ENCODE measurements at places on chromosomes 2 and 18.

- no peak for DNase-seq
Measured at GRCh38 chr18:6649421-6650126, 79.9 kb upstream of the ARHGAP28 start.

- no peak for DNase-seq
Measured at GRCh38 chr2:234587341-234588053, 90.6 kb upstream of the ARL4C start.

DNA sequence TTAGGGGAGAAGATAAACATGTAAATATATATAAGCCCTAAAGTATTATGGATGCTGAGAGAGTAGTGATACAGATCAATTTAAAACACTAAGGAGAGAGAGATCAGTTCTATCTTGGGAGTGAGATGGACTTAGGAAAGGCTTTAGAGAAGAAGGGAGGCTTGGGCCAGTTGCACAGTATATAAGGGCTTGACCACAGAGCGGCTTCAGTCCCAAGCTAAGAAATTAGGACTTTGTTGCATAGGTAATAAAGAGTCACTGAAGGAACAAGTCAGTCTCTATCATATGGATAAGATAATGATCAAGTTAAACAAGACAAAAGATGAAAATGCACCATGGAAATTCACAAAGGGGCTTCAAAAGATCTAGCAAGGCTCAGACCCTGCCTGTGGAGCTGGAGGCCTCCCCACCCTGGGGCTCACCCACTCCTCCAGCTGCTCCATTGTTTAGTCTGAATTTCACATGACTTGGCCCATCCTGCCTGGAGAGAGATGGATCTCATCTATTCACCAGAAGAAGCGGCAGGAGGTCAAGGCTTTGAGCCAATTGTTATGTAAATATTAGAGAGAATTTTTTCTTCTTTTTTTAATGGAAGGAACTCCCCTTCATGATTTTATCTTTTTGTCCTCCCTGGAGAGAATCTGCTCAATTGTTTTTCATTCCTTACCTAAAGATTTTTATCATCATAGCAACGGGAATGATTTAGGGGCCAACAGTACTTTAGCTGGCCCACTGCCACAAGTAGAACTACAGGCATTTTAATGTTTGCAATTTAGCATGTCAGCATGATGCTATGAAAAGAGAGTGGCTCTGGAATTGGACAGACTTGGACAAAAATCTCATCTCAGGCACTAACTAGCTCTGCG, 44.0 kb downstream of the GYPC start:
- DNase-seq: no peak

DNA sequence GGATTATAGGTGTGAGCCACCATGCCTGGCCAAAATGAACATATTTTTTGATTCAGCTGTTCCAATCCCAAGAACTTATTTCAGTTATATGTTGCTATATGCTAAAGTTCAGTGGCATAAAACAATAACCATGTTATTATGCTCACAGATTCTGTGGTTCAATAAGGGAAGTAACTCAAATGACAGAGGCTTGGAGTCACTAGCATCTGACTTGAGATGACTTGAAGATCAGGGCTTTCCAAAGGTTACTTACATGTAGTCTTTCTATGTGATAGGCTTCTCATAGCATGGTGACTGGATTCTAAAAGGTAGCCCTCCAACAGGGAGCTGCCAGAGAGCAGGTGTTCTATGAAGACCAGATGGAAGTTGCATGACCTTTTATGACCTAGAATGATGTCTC, 17.2 kb downstream of the CLK1 start:
- DNase-seq: no peak

DNA sequence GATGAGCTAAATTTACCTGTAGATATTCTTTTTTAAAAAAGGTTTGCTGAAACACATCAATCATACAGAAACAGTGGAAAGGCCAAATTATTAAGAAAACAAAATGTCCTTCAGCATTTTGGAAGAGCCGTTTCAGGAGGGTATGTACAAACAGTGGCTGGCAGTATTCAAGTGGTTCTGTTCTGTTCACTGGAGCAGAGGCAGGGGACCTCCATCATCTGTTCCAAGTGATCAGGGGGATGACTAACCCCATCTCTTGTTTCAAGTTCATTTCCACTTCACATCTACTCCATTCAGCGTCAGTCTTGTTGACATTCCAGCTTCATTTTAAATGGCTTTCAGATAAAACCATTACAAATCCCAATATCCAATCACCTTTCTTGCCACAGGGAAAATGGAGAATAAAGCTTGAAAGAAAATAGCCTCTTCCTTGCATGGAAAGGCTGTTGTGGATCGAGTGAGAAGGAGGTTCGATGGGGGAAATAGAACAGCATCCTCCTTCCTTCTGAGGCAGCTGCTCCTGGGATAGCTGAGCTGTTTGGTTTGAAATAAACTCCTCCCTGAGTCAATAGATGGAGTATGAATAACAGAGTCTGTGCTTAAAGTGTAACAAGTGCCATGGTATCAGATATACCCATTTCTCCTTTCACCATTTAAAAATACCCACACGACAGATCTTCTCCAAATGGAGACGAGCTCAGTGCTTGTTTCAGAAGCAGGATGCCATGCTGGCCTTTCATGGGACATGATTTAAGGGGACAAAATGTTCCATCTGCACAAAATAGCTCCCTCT, 63.7 kb upstream of the OTOF start:
- DNase-seq: no peak

DNA sequence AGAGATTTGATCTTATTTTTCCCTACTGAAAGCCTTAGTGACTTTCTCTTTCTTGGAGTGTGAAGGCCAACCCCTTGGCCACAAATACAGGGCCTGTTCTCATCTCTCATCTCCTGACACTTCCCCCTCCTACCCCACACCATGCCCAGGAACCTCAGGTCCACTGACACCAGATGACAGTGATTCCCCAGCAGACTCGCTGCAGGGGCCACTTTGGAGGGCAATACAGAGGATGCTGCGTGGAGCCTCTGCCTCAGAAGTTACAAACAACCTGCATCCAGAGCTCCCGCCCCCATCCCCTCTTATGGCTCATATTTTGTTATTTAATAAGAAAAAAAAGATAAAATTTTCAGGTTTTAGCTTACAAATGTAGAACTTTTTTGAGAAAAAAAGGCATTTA, 70.1 kb upstream of the LGALSL start:
- DNase-seq: no peak

DNA sequence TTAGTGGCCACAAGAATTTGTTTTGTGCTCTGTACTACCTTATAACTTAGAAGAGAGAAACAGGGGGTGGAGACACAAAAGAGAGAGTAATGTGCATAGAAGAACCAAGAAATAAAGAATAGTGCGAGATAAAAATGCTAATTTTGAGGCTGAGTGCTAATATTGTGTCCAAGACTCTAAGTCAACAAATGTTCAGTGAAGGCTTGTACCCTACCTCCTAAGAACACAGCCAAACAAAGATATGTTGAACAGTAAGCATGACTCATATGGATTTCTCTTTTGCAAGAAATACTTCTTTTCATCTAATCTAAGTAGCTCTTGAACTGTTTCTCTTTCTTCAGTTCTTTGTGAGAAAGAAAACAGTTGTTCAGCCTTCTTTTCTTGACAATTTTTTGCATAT, 45.2 kb downstream of the GAREM1 start:
- DNase-seq: peak; percentile 23

DNA sequence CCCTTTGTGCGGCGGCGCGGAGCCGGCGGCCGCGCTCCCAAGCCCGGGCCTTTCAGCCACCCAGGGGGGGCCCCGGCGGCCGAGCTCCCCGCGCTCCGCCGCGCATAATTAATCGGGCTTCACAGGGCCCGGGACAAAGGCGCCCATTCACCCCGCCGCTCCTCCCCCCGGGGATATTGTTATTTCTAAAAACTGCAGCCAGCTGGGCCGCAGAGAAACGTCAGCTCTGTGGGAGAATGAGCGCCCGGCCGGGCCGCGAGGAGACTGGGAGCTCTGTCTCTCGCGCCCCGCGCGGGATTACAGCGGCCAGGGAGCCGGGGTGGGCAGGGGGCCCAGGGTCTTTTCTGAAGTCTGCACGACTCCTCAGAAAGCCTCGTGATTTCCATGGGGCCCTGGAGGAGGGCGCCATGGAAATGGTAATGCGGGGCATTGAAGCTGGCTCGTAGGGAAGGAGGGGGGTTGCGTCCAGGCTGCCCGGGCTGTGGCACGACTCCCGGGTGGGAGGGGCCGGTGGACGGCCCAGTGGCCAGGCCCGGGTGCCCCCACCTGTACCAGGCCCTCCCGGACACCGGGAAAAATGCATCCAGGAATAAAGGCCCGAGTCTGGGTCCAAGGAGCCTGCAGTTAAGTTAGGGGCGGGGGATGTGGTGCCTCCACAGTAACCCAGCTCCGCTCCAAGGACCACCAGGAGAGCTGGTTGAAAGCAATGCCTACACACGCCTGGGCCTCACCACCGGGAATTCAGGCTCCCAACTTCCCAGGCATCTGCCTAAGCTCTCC, 125.3 kb downstream of the ZFP36L2 start:
- DNase-seq: no peak

DNA sequence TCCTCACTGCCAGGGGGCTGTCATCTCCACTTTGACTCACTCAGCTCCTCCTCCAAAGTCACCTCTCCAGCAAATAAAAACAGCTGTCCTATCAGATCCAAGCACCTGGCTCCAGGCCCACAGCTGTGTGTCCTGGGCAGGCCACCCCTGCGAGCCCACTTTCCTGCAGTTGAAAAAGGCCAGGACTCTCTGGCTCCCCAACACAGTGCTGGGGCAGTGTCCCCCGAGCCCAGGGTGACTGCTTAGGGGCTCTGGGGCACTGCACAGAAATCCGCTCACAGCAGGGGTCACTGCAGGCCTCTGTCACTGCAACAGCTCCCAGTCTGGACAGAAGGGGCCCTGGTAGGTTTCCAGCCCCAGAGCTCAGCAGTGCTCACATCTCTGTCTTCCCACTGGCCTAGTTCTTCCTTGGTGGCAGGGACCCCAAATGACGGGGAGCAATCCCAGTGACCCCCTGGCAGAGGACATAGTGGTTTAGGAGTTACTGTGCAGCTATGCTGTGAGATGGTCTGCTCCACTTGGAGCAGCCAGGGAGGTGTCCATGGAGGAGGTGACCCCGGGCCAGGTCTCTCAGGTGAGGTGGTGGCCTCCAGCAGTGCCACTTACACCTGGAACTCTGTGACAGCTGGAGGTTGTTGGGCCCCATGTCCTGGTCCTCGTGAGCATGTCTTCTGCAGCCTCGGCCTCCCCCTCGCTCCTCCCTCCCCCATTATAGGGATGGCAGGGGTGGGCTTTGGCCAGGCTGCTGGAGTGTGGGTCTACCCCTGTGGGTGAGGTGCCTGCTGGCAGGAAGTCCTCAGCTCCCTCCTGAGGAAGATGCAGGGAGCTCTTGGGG, 35.5 kb downstream of the HS6ST1 start:
- DNase-seq: no peak

DNA sequence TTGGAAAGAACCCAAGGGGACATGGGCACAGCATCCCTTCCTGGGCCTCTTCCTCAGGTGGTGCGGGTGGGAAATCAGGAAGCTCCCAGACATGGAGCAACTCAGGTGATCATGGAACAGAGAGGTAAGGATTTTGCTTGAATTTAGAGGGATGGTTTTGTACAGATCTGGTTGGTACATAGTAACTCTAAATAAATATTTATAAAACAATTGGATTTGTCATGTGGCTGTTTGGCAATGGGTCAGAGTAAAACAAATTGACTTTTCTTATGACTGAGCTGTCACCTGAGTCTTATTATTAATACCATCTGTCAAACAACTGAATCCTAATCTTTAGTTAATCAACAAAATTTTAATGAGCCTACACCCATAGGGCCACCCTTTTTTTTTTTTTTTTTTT, 19.4 kb upstream of the TMEM178A start:
- DNase-seq: no peak

DNA sequence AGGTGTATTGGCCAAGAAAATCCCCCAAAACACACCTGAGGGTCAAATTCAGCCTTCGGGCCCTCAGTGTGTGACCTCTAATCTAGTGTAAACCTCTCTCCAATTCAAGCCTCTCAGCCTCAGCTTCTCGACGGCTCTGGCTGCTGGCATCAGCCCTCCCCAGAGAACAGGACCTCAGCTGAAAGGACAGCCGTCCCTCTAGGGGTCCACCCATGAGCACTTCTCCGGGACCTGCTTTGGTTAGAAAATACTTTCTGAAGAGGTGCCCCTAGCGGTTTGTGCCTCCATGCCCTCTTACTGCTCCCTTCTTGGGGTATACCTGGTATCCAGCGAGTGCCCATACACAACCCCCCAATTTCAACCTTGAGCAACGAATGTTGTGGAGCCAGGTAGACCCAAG, 48.8 kb downstream of the INHBB start:
- DNase-seq: no peak

DNA sequence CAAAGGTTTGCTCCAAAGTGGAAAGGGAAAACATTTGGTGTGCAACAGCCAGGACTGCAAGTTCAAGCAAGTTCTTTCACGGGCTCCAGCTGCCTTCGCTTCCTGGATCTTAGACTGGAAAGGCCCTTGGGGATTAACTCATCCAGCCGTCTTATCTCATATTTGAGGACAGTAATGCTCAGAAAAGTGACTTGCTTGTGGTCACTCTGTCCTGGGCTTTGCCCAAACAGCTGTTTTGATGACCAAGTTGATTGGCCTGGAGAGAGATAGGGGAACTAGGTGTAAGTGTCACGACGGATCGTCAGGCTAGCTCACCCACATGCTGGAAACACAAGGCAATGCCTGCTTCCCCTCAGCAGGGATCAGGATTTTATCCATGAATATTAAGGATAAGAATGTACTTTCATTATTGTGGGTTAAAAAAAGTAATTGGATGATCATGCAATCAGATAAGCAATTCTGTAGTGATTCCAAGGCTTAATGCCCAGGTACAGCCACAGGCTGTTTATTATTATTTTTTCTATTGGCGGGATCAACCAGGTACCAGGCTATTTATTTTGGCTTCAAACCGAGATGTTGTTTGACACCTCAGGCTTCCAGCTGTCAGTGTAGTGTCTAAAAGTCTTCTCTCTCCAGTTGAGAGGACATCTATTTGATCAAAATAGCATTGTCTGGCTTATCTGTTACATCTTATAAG, 162.5 kb upstream of the EPAS1 start:
- no peak for DNase-seq

DNA sequence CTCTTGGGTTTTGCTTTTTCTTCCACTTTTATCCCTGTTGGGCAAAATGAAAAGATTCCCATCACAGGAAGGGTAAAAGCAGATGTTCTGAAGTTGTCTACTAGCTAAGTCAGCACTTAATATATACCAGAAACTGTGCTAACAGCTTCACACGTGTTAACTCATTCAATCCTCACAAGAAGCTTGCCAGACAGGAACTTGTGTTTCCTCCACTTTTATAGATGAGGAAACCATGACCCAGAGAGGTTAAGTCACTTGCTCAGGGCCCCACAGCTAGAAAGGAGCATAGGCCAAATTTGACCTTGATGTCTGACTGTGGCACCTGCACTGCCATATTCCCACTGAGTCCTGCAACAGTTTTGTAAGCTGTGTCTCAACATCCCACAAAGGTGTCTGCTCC, 76.8 kb upstream of the EPC2 start:
- DNase-seq: no peak

- DNase-seq: no peak
Measured at GRCh38 chr18:79026491-79026890, 42.7 kb upstream of the ATP9B start.

Measured in kidney epithelial cell (primary cell).